ENCODE measurements at places on chromosomes 7 and 10.

DNA sequence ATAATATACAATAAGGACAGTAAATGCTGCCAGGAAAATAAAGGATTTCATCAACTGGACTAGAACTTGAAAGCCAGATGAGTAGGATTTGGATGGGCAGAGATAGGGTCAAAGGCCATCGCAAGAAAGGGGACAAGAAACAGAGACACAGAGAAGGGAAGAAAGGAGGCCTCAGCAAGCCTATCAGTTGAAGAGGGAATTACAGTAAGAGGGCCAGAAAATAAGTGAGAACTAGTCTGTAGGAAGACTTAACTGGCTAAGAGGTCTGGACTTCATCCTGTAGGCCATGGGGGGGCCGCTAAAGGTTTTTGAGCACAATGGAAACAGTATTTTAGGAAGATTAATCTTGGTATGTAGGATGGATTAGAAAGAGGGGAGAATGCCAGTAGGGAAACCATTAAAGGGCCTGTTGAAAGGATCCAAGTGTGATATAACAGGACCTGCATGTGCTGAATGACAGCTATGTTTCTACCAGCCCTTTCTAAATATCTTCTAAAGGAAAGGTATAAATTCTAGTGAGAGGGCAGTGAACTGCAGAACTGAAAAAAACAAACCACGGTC is 174.4 kb downstream of the CHCHD3 start:
- no peak overlapping the region for H3K4me3 ChIP-seq
- no peaks in the 10 kb centered on the region for H3K27me3 ChIP-seq
- H3K4me1 ChIP-seq: no peaks in the 10 kb centered on the region
- H3K36me3 ChIP-seq: peaks cover 27% of the 10 kb centered on the region
- DNase-seq: no peak
- no peak overlapping the region for H3K27ac ChIP-seq

DNA sequence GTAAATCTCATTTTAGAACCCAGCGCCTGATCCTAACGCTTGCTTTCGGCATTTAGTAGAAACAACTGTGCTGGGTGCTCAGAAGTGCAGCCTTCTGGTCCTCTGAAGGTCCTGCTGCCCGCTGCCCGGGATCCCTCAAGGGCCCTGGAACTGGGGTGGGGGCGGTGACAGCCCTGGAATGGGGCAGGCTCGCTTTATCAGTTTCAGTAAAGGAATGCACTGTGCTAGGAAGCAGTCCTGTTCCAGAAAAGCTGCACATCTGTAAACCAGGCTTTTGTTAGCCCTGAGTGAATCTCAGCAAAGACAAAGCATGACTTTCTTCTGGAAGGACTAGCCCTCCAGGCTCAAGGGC is 254.6 kb downstream of the TNS3 start:
- no peaks in the 10 kb centered on the region for H3K27me3 ChIP-seq
- H3K4me3 ChIP-seq: peak overlapping the region; percentile 26
- peak overlapping the region; percentile 94 for H3K27ac ChIP-seq
- DNase-seq: no peak
- peaks cover 93% of the 10 kb centered on the region for H3K4me1 ChIP-seq
- H3K36me3 ChIP-seq: no peaks in the 10 kb centered on the region

GRCh38 chr10:84907461-84908009 is 579.1 kb downstream of the CCSER2 start:
- H3K36me3 ChIP-seq: no peaks in the 10 kb centered on the region
- H3K27ac ChIP-seq: no peak overlapping the region
- H3K27me3 ChIP-seq: no peaks in the 10 kb centered on the region
- no peaks in the 10 kb centered on the region for H3K4me1 ChIP-seq
- H3K4me3 ChIP-seq: no peak overlapping the region
- DNase-seq: no peak

DNA sequence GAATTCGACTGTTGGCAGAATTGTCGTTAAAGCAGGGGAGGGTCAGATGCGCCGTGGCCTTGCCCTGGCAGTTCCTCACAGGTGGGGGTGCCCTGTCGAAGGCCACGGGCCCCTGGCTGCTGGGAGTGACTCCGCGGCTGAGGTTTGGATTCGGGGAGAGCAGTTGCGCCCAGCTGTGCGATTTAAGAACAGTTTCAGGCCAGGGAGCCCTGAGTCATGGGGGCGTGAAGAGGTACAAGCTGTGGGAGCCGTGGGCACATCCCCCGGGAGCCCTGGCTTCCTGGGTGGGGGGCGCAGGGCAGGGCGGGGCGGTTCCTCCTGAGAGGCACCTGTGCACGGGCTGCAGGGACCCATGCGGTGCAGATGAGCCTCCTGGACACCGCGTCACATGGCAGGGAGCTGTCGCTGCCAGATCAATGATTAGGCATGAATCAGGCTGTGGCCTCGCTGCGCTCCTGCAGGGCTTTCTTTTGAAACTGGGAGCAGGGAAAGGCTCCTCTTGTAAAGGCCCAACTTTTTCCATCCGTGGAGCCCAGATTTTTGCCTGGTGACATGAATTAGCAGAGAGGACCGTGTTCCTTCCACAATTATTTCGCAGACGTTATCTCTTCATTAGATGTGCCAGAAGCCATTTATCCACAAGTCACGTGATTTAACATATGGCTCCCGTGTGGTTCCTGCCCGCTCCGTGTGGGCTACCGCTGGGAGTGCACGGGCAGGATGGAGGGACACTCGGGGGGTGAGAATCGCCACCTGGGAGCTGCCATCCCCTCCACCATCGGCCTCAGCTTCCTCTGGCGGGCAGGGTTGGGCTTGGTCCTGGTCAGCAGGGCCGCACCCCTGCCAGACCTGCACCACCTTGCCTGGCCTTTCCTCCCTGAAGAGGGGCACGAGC is 918 bp downstream of the PWWP2B start:
- no peaks in the 10 kb centered on the region for H3K36me3 ChIP-seq
- peaks cover 21% of the 10 kb centered on the region for H3K4me1 ChIP-seq
- peak overlapping the region; percentile 96 for H3K27ac ChIP-seq
- DNase-seq: no peak

DNA sequence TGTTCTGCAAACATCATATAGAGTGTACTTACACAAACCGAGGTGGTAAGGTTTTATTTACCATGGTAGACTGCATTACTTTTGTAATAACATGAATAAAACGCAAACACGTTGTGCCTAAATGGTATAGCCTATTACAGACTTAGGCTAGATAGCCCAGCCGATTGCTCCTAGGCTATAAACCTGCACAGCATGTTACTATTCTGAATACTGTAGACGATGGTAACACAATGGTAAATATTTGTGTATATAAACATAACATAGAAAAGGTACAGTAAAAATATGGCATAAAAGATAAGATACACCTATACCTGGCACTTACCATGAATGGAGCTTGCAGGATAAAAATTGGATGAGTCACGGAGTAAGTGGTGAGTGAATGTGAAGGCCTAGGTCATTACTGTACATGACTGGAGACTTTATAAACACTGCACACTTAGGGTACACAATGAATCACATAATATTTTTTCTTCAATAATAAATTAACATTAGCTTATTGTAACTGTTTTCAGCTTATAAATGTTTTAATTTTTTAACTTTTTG is 16.3 kb downstream of the AKR1D1 start:
- H3K36me3 ChIP-seq: no peaks in the 10 kb centered on the region
- no peak overlapping the region for H3K4me3 ChIP-seq

- H3K27ac ChIP-seq: no peak overlapping the region
- no peak overlapping the region for H3K4me3 ChIP-seq
- no peaks in the 10 kb centered on the region for H3K27me3 ChIP-seq
- DNase-seq: no peak
- no peaks in the 10 kb centered on the region for H3K36me3 ChIP-seq
Observed at GRCh38 chr7:55144333-55145317, 125.8 kb downstream of the EGFR start.

GRCh38 chr10:97001183-97001991 is 169.3 kb downstream of the LCOR start:
- no peak overlapping the region for H3K27ac ChIP-seq
- H3K4me3 ChIP-seq: no peak overlapping the region
- H3K36me3 ChIP-seq: no peaks in the 10 kb centered on the region

GRCh38 chr7:4123823-4124222 is 558.3 kb upstream of the FOXK1 start:
- H3K36me3 ChIP-seq: no peaks in the 10 kb centered on the region
- H3K27ac ChIP-seq: no peak overlapping the region
- H3K4me1 ChIP-seq: no peaks in the 10 kb centered on the region
- no peak for DNase-seq

GRCh38 chr10:33038672-33039071 is 80.6 kb upstream of the ITGB1 start:
- no peaks in the 10 kb centered on the region for H3K4me1 ChIP-seq
- no peaks in the 10 kb centered on the region for H3K27me3 ChIP-seq
- no peak overlapping the region for H3K27ac ChIP-seq
- H3K36me3 ChIP-seq: no peaks in the 10 kb centered on the region
- H3K4me3 ChIP-seq: no peak overlapping the region

DNA sequence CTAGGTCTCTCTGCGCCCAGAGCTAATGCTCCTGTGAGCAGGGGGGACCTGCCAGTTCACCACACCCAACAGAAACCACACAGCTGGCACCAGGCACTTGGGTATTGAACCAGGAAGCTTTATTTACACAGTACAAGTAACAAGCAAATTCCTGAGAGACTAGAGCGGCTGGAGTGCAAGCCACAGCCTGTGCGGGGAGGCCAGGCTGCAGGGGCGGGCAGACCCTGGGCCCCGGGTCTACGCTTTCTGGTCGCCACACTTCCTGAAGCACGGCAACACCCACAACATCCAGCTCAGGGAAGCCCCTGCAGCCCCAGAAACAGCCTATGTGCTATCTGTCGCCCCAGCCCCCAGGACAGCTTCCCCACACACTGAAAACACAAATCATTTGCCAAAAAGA is 125.0 kb downstream of the FAM53B start:
- peak overlapping the region; percentile 83 for H3K27ac ChIP-seq
- H3K27me3 ChIP-seq: no peaks in the 10 kb centered on the region
- DNase-seq: no peak
- no peaks in the 10 kb centered on the region for H3K36me3 ChIP-seq

DNA sequence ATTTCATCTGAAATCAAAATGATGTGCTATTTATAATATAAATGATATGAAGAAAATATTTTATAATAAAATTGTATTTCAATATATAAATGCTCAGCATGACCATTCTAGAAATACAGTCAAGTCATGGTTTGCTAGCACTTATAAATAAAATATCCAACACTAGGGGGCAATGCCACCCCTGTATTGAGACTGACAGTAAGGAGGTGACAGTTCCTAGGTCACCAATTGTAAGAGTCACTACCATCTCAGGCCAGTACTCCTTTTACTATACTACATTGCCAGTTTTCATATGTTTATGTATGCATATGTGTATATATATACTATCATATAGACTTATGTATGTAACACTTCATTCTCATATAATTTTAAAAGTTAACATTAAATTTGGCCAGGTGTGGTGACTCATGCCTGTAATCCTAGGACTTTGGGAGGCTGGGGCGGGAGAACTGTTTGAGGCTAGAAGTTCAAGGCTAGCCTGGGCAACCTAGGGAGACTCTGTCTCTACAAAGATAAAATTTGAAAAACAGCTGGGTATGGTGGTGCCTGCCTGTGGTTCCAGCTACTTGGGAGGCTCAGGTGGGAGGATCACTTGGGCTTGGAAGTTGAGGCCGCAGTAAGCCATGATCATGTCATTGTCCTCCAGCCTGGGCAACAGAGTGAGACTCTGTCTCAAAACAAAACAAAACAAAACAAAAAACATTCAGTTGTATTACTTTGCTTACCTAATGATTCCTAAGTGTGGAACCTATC is 2.4 kb upstream of the CNOT4 start:
- no peaks in the 10 kb centered on the region for H3K27me3 ChIP-seq
- H3K36me3 ChIP-seq: no peaks in the 10 kb centered on the region
- H3K4me3 ChIP-seq: no peak overlapping the region
- DNase-seq: no peak
- H3K4me1 ChIP-seq: peaks cover 14% of the 10 kb centered on the region

DNA sequence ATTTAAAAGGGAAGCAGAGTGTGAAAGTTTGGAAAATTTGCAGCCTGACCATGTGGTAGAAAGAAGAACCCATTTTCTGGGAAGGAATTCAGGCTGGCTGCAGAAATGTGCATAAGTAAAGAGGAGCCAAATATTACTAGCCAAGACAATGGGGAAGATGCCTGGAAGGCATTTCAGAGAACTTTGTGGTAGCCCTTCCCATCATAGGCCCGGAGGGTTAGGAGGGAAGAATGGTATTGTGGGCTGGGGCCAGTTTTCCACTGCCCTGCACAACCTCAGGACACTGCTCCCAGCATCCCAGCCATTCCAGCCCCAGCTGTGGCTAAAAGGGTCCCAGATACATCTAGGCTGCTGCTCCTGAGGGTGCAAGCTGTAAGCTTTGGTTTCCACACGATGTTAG is 278.5 kb upstream of the BMPER start:
- H3K27me3 ChIP-seq: no peaks in the 10 kb centered on the region
- no peak for DNase-seq
- no peaks in the 10 kb centered on the region for H3K4me1 ChIP-seq

DNA sequence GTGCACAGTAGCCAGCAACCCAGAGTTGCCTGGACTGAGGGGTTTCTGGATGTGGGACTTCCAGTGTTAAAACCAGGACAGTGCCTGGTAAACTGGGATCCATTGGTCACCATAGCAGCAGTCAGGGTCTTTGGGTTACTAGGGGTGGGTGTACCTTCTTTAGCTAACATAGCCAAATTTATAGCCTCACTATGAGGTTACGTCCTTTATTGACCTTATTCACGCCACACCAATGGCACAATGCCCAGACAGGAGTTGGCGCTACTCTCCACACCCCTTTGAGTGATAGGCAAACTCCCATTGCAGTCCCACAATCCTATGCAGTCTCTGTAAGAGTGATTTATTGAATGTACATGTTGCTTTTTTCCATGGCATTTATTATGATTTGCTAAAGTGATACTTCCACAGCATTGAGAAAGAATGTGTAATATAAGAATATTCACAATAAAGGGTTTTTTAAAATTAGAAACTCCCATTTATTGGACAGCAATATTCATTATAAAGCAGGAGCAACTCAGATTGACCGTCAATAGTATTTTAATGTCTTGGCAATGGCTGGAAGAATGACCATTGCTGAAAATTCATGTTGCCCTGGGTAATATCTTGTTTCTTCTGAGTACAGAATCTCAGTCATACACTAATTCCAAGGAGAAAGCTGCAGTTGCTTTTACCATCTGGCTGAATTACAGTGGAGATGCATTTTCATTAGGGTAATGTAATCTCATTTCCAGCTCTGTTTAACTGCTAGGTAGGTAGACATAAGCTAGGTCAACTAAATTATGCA is 26.1 kb downstream of the IFIT5 start:
- H3K4me1 ChIP-seq: no peaks in the 10 kb centered on the region
- no peak overlapping the region for H3K27ac ChIP-seq

- no peaks in the 10 kb centered on the region for H3K27me3 ChIP-seq
- H3K4me3 ChIP-seq: no peak overlapping the region
- H3K27ac ChIP-seq: no peak overlapping the region
- no peaks in the 10 kb centered on the region for H3K36me3 ChIP-seq
Observed at GRCh38 chr7:151886783-151887182, 9.9 kb upstream of the PRKAG2 start.

DNA sequence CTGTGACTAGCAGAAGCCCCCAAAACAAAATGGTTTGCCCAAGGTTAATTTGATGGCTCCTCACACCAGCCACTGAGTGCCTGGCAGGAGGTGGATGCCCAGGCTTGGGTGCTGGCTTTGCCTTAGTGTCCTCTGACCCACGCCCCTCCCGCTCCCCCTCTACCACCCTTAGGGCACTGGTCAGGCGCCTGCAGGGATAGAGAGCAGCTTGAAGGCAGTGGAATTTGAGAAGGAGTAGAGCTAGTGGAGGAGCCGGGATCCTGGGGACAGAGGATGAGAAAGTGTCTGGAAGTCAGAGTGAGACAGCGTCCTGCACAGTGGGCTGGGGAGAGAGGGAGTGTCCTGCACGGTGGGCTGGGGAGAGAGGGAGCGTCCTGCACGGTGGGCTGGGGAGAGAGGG is 139.4 kb downstream of the DNAJB6 start:
- H3K36me3 ChIP-seq: no peaks in the 10 kb centered on the region
- H3K27ac ChIP-seq: no peak overlapping the region
- H3K27me3 ChIP-seq: no peaks in the 10 kb centered on the region
- no peak for DNase-seq
- no peak overlapping the region for H3K4me3 ChIP-seq

All from tibial nerve (tissue), 4 donors.